Breast epithelium (tissue), 4 donors: ENCODE measurements at places on chromosomes 7 and 10. TPM values are rescaled to one million over a fixed set of nuclear protein-coding genes. Genes with fewer than 3 reads are reported as not detected.

DNA sequence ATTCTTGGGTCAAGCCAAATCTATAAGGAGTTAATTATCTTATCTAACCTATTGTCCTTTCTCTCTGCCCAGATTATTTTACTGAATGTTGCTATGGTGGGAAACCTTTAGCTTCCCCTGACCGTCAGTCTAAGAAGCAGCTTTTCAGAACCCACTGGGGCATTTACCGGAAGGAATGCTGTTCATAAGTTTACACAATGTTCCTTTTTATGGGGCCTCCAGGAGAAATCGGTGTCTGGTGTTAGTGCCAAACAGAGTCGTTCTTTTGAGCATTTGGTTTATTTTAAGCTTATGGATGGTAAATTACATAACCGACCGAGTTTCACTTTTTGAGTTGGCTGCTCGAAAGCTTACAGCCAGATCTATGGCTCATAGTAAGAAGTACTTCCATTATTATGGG, 111.9 kb downstream of the CACNB2 start:
- H3K4me1 ChIP-seq: no peaks in the 10 kb centered on the region
- no peaks in the 10 kb centered on the region for H3K36me3 ChIP-seq
- H3K4me3 ChIP-seq: no peak overlapping the region
- H3K27ac ChIP-seq: no peak overlapping the region

DNA sequence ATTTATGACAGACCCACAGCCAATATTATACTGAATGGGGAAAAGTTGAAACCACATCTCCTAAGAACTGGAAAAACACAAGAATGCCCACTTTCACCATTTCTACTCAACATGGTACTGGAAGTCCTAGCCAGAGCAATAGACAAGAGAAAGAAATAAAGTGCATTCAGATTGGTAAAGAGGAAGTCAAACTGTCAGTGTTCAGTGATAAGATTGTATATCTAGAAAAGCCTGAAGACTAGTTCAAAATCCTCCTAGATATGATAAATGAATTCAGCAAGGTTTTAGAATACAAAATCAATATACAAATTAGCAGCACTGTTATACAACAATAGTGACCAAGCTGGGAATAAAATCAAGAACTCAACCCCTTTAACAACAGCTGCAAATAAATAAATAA, 6.9 kb upstream of the ZNF138 start:
- H3K36me3 ChIP-seq: no peaks in the 10 kb centered on the region
- DNase-seq: no peak
- no peak overlapping the region for H3K27ac ChIP-seq
- no peaks in the 10 kb centered on the region for H3K27me3 ChIP-seq
- no peak overlapping the region for H3K4me3 ChIP-seq

- peaks cover 43% of the 10 kb centered on the region for H3K4me1 ChIP-seq
- H3K4me3 ChIP-seq: peak overlapping the region; percentile 61
- no peaks in the 10 kb centered on the region for H3K36me3 ChIP-seq
- no peak for DNase-seq
- peak overlapping the region; percentile 85 for H3K27ac ChIP-seq
Observed at GRCh38 chr10:71973777-71974488, 9.7 kb downstream of the CHST3 start.

Gene EN2
- total RNA-seq: 0.32 TPM

DNA sequence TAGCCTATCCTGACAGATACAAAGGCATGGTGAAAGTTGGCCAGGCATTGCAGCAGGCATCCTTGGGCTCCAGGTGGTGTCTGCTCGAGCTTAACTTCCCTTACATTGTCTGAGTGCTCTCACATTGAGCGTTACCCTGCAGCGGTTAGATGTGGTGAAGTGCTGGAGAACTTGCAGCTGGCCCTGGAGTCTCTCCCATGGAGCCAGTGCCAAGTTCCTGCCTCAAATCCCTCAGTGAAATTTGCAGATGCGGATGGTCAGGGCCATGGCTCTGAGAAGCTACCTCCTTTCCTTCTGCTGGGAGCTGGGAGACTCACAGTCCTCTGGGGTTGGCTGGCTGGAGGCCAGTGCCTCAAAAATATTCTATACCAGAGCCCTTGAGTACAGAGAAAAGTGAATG, 3.3 kb upstream of the ZNF746 start:
- no peak overlapping the region for H3K4me3 ChIP-seq
- DNase-seq: no peak
- H3K36me3 ChIP-seq: no peaks in the 10 kb centered on the region
- no peaks in the 10 kb centered on the region for H3K4me1 ChIP-seq
- H3K27ac ChIP-seq: no peak overlapping the region
- H3K27me3 ChIP-seq: no peaks in the 10 kb centered on the region

Gene AGMO
- total RNA-seq: 1.6 TPM

- no peaks in the 10 kb centered on the region for H3K36me3 ChIP-seq
- H3K27me3 ChIP-seq: no peaks in the 10 kb centered on the region
- H3K4me3 ChIP-seq: no peak overlapping the region
- no peak for DNase-seq
- H3K4me1 ChIP-seq: no peaks in the 10 kb centered on the region
Observed at GRCh38 chr7:158638001-158638400, 50.4 kb upstream of the PTPRN2 start.

Gene TMEM270
- total RNA-seq: not detected

GRCh38 chr10:78777466-78777865, 291.3 kb upstream of the ZMIZ1 start:
- no peaks in the 10 kb centered on the region for H3K27me3 ChIP-seq
- H3K4me3 ChIP-seq: no peak overlapping the region
- DNase-seq: no peak
- no peaks in the 10 kb centered on the region for H3K36me3 ChIP-seq

DNA sequence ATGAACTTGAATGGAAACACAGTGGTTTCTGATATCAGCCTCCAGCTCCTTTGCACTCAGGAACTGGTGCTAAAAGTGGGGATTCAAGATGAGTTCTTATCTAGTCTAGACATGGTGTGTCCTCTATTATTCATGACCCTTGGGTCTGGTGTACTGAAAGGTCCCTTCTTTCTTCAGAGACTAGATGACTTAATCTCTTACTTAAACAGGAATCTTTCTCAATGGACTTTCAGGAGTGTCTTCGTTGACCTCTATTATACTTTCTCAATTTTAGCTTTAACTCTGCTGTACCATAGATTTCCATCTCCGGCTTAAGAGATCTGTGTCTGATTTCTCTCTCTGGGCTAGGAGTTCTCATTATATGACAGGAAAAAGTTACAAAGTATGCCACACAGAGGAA, 83.5 kb upstream of the INHBA start:
- no peak for DNase-seq
- no peaks in the 10 kb centered on the region for H3K4me1 ChIP-seq
- H3K4me3 ChIP-seq: no peak overlapping the region
- H3K36me3 ChIP-seq: no peaks in the 10 kb centered on the region
- no peak overlapping the region for H3K27ac ChIP-seq

Gene C10orf105
- 0.29 TPM for total RNA-seq

Gene LIPM
- total RNA-seq: not detected

- no peak for DNase-seq
- no peaks in the 10 kb centered on the region for H3K36me3 ChIP-seq
- H3K27ac ChIP-seq: no peak overlapping the region
- no peaks in the 10 kb centered on the region for H3K27me3 ChIP-seq
- no peaks in the 10 kb centered on the region for H3K4me1 ChIP-seq
Observed at GRCh38 chr10:52855546-52856325, 83.2 kb upstream of the MBL2 start.

- H3K4me3 ChIP-seq: no peak overlapping the region
- H3K36me3 ChIP-seq: no peaks in the 10 kb centered on the region
- H3K27ac ChIP-seq: no peak overlapping the region
- no peaks in the 10 kb centered on the region for H3K27me3 ChIP-seq
- no peak for DNase-seq
- H3K4me1 ChIP-seq: no peaks in the 10 kb centered on the region
Observed at GRCh38 chr10:28566458-28567015, 33.6 kb downstream of the WAC start.

DNA sequence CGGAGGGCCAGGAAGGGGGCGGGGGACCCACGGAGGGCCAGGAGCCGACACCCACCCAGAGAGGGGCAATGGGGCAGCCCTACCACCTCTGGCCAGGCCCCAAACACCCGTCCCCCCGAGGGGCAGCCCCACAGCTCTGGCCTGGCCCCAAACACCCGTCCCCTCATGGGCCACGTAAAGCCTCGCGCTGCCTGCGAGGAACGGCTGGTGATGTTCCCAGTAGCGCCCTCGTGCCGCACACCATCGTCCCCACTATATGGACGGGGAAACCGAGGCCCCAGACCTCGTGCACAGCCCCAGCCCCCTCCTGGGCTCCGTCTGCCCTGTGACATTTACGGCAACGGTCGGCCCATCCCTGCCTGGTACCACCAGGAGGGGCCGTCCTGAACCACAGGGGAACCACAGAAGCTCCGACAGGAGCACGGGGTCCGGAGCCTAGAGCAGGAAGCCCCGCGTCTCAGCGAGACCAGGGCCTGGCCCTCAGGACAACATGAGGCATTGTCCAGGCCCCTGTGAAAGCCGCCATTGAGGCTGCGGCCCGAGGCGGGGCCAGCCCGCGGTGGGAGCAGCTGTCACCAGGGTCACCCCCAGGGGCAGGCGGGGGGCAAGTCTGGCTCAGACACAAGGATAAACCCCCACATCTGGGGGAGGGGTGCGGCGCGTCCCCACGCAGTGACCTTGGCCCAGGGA, 35.6 kb downstream of the GET4 start:
- no peak overlapping the region for H3K4me3 ChIP-seq
- no peak overlapping the region for H3K27ac ChIP-seq
- no peak for DNase-seq

Gene CD36
- 240 TPM for total RNA-seq

GRCh38 chr10:126959906-126960685, 54.9 kb downstream of the DOCK1 start:
- peaks cover 9% of the 10 kb centered on the region for H3K4me1 ChIP-seq
- H3K36me3 ChIP-seq: no peaks in the 10 kb centered on the region
- H3K27me3 ChIP-seq: no peaks in the 10 kb centered on the region
- peak overlapping the region; percentile 15 for H3K27ac ChIP-seq
- no peak for DNase-seq
- no peak overlapping the region for H3K4me3 ChIP-seq

DNA sequence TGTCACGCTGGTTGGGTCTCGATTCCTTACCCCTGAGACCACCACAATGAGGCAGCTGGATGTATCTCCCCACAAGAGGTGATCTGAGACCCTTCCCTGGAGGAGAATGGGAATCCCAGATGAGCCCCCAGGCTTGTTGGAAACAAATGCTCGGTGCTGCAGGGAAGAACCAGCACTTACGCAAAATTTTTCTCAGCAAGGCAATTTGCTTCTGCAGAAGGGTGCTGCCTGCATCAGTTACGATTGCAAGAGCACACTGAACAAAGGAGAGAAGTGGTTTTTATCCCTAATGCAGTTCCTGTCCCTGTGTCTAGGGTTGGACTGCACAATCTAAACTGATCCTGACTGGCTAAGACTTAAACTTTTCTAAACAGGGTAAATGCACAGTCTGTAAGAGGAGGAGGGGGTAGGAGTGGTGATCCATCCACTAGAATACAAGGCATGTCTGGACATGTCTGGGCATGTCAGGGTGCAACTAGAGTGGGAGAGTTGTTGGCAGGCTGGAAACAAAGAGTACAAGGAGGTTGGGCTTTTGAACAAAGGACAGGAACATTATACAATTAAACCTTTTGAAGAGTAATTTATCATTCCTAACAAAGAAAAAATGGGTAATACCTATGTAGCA, 114.9 kb upstream of the FAM3C start:
- H3K4me3 ChIP-seq: no peak overlapping the region
- no peak overlapping the region for H3K27ac ChIP-seq
- H3K4me1 ChIP-seq: no peaks in the 10 kb centered on the region
- H3K27me3 ChIP-seq: no peaks in the 10 kb centered on the region

Gene RBM33
- total RNA-seq: 34.9 TPM
